ENCODE measurements at places on chromosomes 1 and 21.

GRCh38 chr1:246519514-246519913 lies 12.4 kb upstream of the SMYD3 start:
- no peak for DNase-seq

DNA sequence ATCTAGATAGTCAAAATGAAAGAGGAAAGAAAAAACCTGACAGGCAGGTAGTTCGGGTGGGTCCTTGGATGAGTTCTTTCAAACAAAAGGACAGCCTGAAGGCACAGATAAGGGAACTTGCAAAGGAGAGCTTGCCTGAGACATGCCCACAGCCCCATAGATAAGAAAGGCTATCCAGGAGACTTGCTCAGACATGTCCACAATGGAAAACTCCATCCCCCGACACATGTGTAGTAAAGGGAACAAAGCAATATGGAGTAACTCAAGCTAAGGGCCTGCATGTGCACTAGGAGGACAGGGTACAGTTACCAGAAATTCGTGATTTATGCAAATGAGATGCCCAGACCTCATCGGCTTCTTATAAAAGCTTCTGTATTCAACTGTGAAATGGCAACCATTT lies 281.5 kb downstream of the NEGR1 start:
- DNase-seq, result no peak

GRCh38 chr1:228837032-228837431 lies 101.8 kb downstream of the RHOU start:
- no peak for DNase-seq

- no peak for DNase-seq
Measured at GRCh38 chr1:227544067-227545050, 19.0 kb upstream of the ZNF678 start.

DNA sequence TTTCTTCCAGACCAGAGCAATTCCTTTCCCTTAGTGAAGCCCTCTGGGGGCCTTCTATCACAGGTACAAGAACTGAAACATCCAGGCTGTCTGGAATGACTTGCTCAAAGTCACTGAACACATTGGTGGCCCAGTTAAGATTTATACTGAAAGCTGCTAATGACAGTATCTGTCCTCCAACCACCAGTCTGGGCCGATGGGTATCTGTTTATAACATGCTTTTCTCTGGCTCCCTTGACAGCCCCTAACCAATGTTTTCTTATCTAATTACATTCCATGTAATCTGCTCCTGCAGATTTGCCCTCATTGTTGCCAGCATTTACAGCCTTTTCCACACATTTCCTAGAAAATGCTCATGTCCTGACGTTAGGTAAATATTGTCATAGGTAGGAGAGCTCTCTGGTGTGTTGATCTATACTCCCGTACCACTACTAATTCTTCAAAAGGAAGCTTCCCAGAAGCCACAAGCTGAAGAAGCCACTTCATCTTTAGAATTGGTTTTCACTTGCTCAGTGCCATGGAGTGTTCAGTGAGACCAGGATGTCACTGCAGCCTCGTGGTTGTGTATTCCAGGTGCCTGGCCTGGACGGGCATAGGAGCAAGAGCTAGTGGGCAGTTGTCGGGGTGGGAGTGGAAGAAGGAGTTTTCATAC lies 163.9 kb downstream of the TSEN15 start:
- no peak for DNase-seq

DNA sequence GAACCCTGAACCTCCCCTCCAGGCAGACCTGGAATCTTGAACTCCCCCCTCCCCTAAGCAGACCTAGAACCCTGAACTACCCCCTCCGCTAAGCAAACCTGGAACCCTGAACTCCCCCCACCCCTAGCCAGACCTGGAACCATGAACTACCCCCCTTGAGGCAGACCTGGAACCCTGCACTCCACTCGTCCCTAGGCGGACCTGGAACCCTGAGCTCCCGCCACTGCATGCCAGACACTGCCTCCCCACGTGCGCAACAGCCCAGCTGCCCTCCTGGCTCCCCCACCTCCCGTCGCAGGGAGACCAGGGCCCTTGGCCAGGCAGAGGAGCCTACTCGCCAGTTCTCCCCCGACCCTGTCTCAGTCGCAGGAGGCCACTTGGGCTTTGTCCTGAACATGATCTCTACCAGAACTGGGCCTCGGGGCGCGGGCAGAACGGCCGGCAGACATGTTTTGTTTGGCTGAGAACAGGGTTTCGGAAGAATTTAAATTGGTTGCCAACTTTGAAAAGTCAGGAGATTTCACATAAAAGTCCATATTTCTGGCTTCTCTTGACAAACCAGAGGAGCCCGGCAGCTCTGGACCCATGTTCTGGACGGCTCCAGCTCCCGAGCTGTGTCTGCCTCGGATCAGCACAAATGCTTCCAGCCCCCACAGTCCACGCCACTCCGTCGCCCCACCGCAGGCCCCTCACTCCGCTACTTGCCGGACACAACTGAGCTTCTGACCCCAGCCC lies 9.2 kb upstream of the PLEKHG5 start:
- no peak for DNase-seq

GRCh38 chr1:33335020-33335419 lies 14.1 kb upstream of the A3GALT2 start:
- DNase-seq, result no peak

DNA sequence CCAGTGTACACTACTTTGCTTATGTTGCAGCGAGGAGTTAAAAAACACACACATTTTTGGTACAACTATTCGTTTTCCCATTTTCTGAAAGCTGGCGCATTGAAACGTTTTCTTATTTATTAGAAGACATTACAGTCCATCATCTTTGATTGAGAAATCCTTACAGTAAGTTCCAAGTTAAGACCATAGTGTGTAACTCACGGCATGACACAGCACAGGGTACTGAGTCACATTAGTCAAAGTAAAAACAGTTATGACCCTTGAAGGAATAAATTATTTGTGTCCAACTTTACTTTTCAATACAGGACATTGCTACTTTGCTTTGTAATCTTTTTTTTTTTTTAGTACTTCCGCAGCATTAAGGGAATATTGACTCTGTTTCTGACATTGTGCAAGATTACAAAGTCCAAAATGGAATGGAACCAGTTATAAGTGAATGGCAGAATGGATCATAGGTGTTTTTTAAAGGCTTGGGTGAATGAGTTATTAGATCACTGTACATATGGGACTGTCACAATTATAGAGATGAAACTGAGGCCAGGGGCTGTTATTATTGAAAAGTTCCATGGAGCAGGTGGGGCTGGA lies 11.7 kb downstream of the PTGFRN start:
- DNase-seq, result no peak

- no peak for DNase-seq
Measured at GRCh38 chr1:86507935-86508582, 38.8 kb upstream of the CLCA4 start.

DNA sequence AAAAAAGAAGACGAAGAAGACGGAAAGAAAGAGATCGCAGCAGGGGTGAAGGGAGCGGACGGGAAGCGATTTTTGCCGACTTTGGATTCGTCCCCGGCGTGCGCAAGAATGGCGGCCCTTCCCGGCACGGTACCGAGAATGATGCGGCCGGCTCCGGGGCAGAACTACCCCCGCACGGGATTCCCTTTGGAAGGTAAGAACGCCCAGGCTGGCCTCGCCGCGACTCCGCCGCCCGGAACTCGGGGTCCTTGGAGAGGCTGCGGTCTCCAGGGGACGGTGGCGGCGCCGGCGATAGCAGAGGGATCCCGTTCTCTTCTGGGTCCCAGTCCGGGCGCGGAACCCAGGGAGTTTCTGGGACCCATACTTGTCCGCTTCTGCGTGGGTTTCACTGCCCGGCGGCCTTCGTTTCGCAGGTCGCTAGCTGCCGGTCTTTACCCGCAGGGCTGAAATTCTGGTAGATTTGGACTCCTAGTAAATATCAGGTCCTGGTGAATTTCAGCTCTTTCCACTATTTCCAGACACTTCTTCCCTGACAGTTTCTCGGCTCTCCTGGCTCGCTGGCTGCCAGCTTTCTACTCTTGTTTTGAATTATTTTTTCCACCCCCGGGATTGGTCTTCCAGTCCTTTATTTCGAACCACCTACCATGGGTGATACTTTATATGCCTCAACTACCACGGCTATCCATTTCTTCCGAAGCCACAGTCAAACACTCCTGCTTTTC lies 1.0 kb downstream of the PAX7 start:
- DNase-seq, result no peak

GRCh38 chr1:108850929-108851328 lies 6.0 kb downstream of the AKNAD1 start:
- no peak for DNase-seq

DNA sequence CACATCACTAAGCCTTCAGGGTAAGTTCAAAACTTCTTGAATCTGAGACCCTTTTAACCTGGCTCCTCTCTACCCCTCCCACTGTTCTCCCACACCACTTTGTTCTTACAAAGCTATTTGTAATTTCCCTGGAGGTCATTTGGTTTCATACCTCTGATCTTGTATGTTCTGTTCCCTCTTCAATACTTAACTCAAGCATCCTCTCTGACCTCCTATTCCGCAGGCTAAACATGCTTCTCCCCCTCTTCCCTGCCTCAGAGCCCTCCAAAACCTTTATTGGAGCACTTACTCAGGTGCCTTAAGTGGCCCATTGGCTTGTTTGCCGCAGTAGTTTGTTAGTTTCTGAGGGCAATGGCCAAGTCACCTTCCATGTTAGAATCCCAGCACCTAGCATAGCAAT lies 54.8 kb downstream of the SSX2IP start:
- no peak for DNase-seq

GRCh38 chr1:180586671-180587155 lies 27.9 kb downstream of the OVAAL start:
- DNase-seq, result no peak

GRCh38 chr1:108610073-108610472 lies 50.2 kb downstream of the EEIG2 start:
- DNase-seq, result no peak

DNA sequence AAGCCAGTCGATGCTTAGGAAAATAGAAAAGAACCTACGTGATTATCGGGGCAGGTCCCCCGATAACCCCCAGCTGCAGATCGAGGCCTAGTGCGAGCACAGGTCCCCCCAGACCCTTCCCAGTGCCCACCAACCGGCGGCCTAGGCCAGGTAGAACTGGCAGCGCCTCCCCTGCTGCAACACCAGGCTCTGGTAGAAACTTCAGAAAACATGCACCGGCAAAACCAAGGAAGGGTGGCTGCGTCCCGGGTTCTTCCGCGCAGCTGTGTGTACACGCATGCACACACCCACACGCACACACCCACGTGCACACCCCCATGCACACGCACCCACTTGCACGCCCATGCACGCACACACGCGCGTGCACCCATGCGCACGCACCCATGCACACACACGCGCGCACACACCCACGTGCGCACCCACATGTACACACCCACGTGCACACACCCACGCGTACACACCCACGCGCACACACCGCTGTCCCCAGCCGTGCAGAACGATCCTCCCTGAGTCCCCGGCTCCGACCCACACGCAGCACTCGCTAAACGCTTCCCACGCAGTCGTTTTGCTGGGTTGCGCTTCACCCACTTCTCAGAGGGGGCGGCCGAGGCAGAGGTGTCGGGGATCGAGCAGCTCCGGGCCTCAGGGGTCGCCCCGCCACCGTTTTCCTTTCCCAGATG lies 5.2 kb downstream of the TSPEAR start:
- no peak for DNase-seq

- no peak for DNase-seq
Measured at GRCh38 chr1:56385314-56385713, 194.0 kb downstream of the PLPP3 start.

DNA sequence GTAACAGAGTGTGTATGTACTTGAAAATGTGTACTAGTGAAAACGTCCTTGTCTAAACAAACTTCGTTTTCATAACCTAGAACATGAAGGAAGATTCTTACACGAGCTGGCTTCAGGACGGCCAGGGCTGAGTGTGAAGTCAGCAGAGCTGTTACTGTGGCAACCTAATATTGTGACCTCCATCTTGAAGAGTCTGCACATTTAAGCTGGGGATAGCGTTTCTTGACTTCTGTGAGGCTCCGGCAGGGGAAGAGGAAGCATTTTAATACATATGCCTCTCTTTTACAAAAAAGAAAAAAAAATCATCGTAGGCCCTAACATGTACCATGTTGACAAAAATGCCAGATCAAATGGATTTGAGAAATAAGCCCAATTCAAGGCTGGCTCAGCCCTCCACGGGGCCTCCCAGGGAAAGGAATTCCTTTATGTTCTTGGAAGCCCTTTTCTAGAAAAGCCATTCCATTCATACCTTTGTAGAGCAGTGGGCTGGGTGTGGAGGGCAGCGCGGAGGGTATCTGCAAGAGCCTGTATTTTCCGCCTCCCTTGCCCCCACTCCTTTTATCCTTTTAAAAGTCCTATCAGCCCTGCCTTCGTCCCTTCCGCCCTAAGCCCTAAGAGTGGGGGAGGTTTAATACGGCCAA lies 51.1 kb downstream of the SIM2 start:
- no peak for DNase-seq

DNA sequence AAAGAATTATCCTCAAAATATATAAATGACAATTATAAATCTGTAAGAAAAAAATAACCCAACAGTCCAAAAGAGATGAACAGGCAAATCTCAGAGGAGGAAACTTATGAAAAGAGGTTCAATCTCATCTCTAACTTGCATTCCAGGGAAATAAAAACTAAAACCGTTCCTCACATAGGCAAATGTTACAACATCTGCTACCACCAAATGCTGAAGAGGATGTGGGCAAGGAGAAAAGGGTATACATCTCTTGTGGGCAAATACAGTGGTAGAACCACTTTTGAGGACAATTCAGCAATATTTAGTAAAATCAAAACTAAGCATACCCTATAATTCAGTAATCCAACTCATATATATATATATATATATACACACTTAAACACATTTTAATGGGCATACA lies 33.7 kb upstream of the SGIP1 start:
- DNase-seq, result no peak

DNA sequence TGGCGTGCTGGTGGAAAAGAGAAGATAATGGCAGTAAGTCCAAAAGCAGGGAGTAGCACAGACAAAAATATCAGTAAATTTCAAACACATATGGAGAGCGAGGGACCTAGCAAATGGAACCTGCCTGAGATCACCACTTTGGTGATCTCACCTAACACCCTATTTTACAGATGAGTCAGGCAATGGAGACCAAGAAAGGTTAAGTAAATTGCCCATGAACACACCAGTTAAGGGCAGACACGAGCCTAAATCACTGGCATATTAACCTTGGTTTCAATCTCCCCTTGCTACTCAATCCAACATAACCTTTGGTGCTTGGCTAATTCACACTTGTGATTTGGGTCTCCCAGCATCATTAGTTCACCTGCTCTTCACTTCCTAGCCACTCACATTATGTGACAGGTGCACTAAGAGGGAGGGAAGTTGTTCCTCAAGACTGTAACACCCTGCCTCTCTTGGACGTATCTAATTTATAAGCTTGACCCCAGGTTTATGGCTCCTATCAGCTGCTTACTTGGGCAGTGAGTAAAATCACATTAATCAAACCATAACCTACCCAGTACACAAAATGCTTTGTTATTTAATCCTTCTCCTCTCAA lies 11.5 kb downstream of the ZNF697 start:
- no peak for DNase-seq

GRCh38 chr1:162400790-162401355 lies 11.1 kb downstream of the SH2D1B start:
- no peak for DNase-seq

DNA sequence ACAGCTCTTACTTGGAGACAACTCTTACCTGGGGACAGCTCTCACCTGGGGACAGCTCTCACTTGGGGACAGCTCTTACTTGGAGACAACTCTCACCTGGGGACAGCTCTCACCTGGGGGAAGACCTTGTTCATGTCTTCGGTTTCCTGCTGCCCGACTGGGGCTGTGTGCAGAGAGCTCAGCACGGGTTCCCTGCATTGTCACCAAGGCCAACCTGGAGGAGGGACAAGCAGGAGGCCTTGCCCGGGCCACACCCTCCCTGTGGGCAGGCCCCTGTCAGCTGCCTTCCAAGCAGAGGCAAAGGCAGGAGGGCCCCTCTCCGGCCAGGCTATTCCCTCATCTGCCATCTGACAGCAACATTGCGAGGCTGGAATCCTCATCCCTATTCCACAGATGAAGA lies at the start of gene LDLRAD1:
LDLRAD1 (minus strand) TSS at position 208 of the 400 bp plus-strand sequence; CDS start at position 134, 74 bp downstream.
- no peak for DNase-seq

Measured in CD4-positive, alpha-beta T cell treated with Interleukin-17A for 4 hours (primary cell).